ENCODE measurements at places on chromosomes 11 and 22.

- no peak for DNase-seq
These were observed 3.6 kb downstream of the ZFTA start for GRCh38 chr11:63764679-63765647.

DNA sequence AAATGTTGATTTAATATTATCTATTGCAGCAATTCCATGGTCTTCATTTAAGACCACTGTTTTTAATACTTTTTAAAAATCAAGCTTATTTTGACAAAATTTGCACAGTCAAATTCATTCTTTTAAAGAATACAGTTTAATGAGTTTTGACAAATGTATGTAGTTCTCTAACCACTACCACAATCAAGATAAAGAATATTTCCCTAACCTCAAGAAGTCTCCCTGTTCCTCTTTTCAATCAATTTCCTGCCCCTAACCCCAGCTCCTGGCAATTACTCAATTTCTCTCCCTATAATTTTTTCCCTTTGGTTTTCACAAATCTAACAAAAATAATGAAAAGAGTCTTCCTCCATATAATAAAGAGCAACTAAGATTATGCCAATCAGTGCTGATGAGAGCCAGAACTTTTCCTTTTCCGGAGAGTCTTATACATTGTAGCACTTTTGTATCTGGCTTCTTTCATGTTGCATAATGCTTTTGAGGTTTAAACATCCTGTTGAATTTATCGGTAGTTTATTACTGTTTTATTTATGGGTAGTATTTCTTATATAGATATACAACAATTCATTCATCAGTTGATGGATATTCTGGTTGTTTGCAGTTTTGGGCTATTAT, 231.7 kb downstream of the AASDHPPT start:
- DNase-seq, result no peak

DNA sequence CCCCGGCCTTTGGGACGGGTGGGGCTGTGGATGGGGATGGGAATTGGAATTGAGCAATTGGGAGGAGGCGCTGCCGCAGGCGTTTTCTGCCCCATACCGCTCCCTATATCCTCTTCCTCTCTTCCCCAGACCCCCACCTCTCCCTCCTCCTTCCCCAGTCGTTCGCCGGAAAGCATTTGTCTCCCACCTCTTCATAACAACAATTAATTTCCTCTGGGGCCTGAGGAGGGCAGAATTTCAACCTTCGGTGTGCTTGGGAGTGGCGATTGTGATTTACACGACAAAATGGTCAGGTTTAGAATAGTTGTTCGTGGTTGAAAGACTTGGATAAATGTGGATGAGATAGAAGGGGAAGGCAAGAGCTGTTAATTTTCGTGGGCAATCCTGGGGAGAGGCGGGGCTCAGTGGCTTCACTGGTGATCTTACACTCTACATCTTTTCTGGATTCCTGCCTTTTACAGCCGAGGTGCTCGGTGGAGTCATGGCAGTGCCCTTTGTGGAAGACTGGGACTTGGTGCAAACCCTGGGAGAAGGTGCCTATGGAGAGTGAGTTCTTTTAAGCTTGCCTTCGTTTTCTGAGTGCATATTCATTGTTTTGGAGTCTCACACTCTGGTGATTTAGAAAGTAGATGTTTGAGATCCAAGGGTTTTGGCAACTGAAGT, 1.5 kb downstream of the CHEK1 start:
- DNase-seq, result peak; percentile 54

GRCh38 chr11:35088226-35088625, 50.7 kb upstream of the CD44 start:
- DNase-seq, result no peak

All from skeletal muscle cell (primary cell).